ENCODE measurements at places on chromosomes 4 and X.

DNA sequence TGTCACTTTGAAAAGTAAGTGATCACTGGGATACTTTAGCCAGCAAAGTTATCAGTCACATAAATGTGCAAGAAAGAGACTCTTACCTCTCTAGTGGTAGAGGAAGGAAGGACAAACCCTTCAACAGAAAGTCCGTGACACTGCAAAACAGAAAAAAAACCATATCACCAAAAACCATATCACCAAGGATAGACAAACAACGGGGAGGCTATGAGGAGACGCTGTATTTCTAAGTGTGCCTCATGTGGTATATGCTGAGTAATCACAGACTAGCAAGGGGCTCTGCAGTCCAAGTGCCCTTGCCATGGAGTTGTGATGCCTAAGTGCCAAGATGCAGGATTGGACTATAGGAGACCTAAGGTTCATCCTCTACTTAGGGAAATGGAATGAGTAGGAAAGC lies 11.5 kb upstream of the HDAC8 start:
- H3K4me3 ChIP-seq = no peak overlapping the region
- peaks cover 4% of the 10 kb centered on the region for H3K36me3 ChIP-seq
- no peaks in the 10 kb centered on the region for H3K27me3 ChIP-seq
- H3K27ac ChIP-seq = no peak overlapping the region
- DNase-seq = no peak
- no peaks in the 10 kb centered on the region for H3K4me1 ChIP-seq

GRCh38 chrX:133923113-133923512 lies 62.3 kb downstream of the GPC3 start:
- H3K4me1 ChIP-seq = peaks cover 14% of the 10 kb centered on the region
- no peak for DNase-seq
- peak overlapping the region; percentile 85 for H3K27ac ChIP-seq

- no peaks in the 10 kb centered on the region for H3K27me3 ChIP-seq
- no peaks in the 10 kb centered on the region for H3K4me1 ChIP-seq
- H3K36me3 ChIP-seq = no peaks in the 10 kb centered on the region
Observed at GRCh38 chr4:68718447-68719074, 48.1 kb upstream of the UGT2B15 start.

GRCh38 chr4:159977907-159978617 lies 875.2 kb downstream of the RAPGEF2 start:
- no peaks in the 10 kb centered on the region for H3K27me3 ChIP-seq
- no peak overlapping the region for H3K27ac ChIP-seq
- DNase-seq = no peak

DNA sequence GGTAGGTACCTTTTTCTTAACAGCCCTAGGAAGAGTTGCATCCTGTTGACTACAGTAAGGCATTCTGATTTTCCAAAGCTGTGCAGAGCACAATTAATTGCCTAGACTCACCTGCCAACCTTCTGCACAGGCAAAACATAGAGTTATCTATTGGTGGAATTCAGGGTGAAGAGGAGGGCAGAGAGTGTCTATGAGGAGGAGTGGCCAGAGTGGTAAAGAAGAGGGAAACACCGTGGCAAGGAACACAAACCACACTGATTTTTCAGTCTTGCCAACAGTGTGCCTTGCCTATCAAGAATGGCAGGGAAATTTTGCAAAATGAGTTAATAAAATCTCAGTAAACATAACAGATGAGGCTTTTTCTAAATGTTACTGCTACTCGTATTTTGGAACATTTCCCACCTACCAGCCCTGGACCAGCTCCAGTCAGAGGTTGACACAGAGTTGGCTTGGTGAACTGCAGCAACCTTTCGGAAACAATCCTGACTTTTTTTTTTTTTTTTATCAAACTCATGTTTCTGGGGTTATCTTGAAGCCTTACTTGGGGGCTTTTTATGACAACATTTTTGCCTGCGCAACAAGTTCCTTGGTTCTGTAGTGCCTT lies 67.9 kb upstream of the CAPN6 start:
- H3K4me3 ChIP-seq = no peak overlapping the region
- H3K27me3 ChIP-seq = no peaks in the 10 kb centered on the region
- H3K27ac ChIP-seq = no peak overlapping the region
- H3K36me3 ChIP-seq = no peaks in the 10 kb centered on the region
- no peak for DNase-seq

- no peaks in the 10 kb centered on the region for H3K27me3 ChIP-seq
- no peaks in the 10 kb centered on the region for H3K36me3 ChIP-seq
- no peak overlapping the region for H3K27ac ChIP-seq
- H3K4me3 ChIP-seq = no peak overlapping the region
- no peak for DNase-seq
Observed at GRCh38 chr4:40837094-40837870, 87.5 kb downstream of the NSUN7 start.

DNA sequence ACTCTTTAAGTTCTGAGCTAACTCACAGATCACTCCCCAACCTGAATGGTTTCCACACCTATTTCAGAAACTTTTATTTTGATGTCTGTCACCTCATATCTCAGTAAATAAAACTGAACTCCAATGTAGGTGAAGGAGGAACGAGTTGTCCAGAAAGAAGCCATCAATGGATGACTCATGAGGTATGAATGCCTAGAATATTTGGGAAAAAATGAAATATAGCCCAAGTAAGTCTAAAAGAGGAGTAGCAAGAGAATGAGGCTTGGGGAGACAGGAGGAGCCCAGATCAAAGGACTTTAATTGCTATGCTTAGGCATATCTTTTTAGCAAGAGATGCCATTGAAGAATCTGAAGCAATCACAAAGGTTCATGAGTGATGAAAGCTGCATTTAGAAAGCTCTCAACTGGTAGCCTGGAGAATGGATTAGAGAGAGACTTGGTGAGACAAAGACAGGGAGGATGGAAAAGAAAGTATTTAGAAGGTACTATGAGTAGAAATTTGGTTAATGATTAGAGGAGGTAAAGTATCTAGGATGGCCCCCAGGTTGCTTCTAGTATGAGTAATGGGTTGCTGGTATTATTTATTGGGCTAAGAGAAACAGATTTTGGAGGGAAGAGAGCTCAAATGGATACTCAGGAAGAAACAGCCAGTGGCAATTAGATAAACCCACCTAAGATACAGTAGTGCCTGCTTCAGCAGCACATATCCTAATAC lies 39.4 kb downstream of the NOCT start:
- no peak overlapping the region for H3K27ac ChIP-seq
- H3K4me3 ChIP-seq = no peak overlapping the region
- DNase-seq = no peak

- no peak overlapping the region for H3K4me3 ChIP-seq
- no peaks in the 10 kb centered on the region for H3K27me3 ChIP-seq
- H3K36me3 ChIP-seq = peaks cover 28% of the 10 kb centered on the region
- H3K27ac ChIP-seq = no peak overlapping the region
- no peak for DNase-seq
Observed at GRCh38 chr4:150464523-150464922, 117.4 kb upstream of the MAB21L2 start.

Data from activated naive CD8-positive, alpha-beta T cell treated with anti-CD3 and anti-CD28 coated beads, Interleukin-2, amount 50 U/mL, for 24 hours (primary cell).